ENCODE measurements at places on chromosomes 13 and 19. TPM values are rescaled to one million over a fixed set of nuclear protein-coding genes. Genes with fewer than 3 reads are reported as not detected.

The CDC37 gene
- 183 TPM for total RNA-seq

The CNN1 gene
- 477 TPM for total RNA-seq

The B3GNT8 gene
- 3.7 TPM for total RNA-seq

The SWSAP1 gene
- total RNA-seq, result 4.5 TPM

The KBTBD6 gene
- total RNA-seq, result 2.0 TPM

The MAST1 gene
- 2.0 TPM for total RNA-seq

The ZNF540 gene
- not detected for total RNA-seq

The CRX gene
- total RNA-seq, result not detected

The ZNF91 gene
- total RNA-seq, result 28.5 TPM

The SPRYD7 gene
- 1.7 TPM for total RNA-seq

The AP1M2 gene
- total RNA-seq, result not detected

The CYP2A6 gene
- not detected for total RNA-seq

The FFAR3 gene
- total RNA-seq, result not detected

The ZNF329 gene
- 3.8 TPM for total RNA-seq

The ZNF229 gene
- total RNA-seq, result 2.1 TPM

The RPS16 gene
- 1,453 TPM for total RNA-seq

The ERICH4 gene
- total RNA-seq, result not detected

The MPND gene
- 21.9 TPM for total RNA-seq

The MEF2B gene
- total RNA-seq, result not detected

The AXL gene
- 122 TPM for total RNA-seq

The FREM2 gene
- total RNA-seq, result not detected

The CYP4F11 gene
- 0.75 TPM for total RNA-seq

The ZNF506 gene
- 22.4 TPM for total RNA-seq

The SIGLEC5 gene
- total RNA-seq, result not detected

The ARL11 gene
- 0.43 TPM for total RNA-seq

The RASAL3 gene
- 4.4 TPM for total RNA-seq

The ZNF799 gene
- total RNA-seq, result 3.1 TPM

The CBY2 gene
- not detected for total RNA-seq

The NCR1 gene
- not detected for total RNA-seq

The NLRP4 gene
- not detected for total RNA-seq

The COX6B2 gene
- not detected for total RNA-seq

The FFAR2 gene
- not detected for total RNA-seq

The TMEM150B gene
- not detected for total RNA-seq

The PRR19 gene
- not detected for total RNA-seq

The PLPP2 gene
- total RNA-seq, result 55.3 TPM

The SRRM5 gene
- total RNA-seq, result 0.32 TPM

The C19orf18 gene
- not detected for total RNA-seq

The MRPS12 gene
- 9.9 TPM for total RNA-seq

The IFNL1 gene
- total RNA-seq, result not detected

The CCDC124 gene
- total RNA-seq, result 43.3 TPM

The PLVAP gene
- total RNA-seq, result 378 TPM

The TMC4 gene
- 7.1 TPM for total RNA-seq

The FZR1 gene
- total RNA-seq, result 56.8 TPM

The DMKN gene
- 1.7 TPM for total RNA-seq

The KANK3 gene
- total RNA-seq, result 47.4 TPM

The PLEKHA4 gene
- 237 TPM for total RNA-seq

The NLRP9 gene
- not detected for total RNA-seq

The CRLF1 gene
- 638 TPM for total RNA-seq

The SKA3 gene
- not detected for total RNA-seq

The ZNF615 gene
- total RNA-seq, result 11.7 TPM

The MTMR6 gene
- total RNA-seq, result 6.4 TPM

The PDX1 gene
- total RNA-seq, result not detected
